ENCODE measurements at places on chromosomes 3 and 15. TPM values are rescaled to one million over a fixed set of nuclear protein-coding genes. Genes with fewer than 3 reads are reported as not detected.

- peaks cover 4% of the 10 kb centered on the region for H3K27me3 ChIP-seq
- no peak for DNase-seq
- no peak overlapping the region for H3K4me3 ChIP-seq
These were observed 9.8 kb downstream of the HEG1 start for GRCh38 chr3:125045965-125046364.

The LDHAL6B gene
- not detected for total RNA-seq

The GOLGA6D gene
- total RNA-seq = not detected

- H3K4me3 ChIP-seq = no peak overlapping the region
- no peaks in the 10 kb centered on the region for H3K27me3 ChIP-seq
- no peak overlapping the region for H3K27ac ChIP-seq
- no peak for DNase-seq
- H3K4me1 ChIP-seq = no peaks in the 10 kb centered on the region
These were observed 24.7 kb downstream of the MYO5A start for GRCh38 chr15:52503788-52504496.

- H3K27me3 ChIP-seq = no peaks in the 10 kb centered on the region
- no peak for DNase-seq
- H3K4me3 ChIP-seq = no peak overlapping the region
- H3K4me1 ChIP-seq = no peaks in the 10 kb centered on the region
- no peaks in the 10 kb centered on the region for H3K36me3 ChIP-seq
- no peak overlapping the region for H3K27ac ChIP-seq
These were observed 184.1 kb upstream of the RASGRP1 start for GRCh38 chr15:38748710-38749109.

The ADGRG7 gene
- not detected for total RNA-seq

The GPR62 gene
- total RNA-seq = 0.44 TPM

The PPP1R14D gene
- not detected for total RNA-seq

The BUB1B gene
- 16.5 TPM for total RNA-seq

DNA sequence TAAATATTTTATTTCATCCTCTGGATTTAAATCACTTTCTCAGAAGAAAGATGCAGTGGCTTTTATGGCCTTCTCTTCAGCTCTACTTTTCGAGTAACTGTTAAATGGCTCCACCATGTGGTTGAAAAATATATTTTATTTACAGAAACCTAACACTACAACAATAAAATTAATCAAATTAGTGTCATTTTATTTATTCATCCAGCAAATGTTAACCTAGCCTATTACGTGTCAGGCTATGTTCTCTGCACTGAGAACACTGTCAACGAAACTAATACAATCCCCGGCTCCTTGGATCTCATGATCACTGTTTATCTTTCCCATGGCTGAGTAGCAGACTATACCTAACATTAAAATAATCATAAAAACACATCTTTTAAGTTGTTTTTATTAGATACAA is 148.0 kb upstream of the OSTN start:
- no peaks in the 10 kb centered on the region for H3K27me3 ChIP-seq
- H3K4me3 ChIP-seq = no peak overlapping the region
- no peak for DNase-seq
- H3K4me1 ChIP-seq = no peaks in the 10 kb centered on the region
- no peak overlapping the region for H3K27ac ChIP-seq
- no peaks in the 10 kb centered on the region for H3K36me3 ChIP-seq

Data from glutamatergic neuron (in vitro differentiated cells).